ENCODE measurements at places on chromosomes 2 and 18. TPM values are rescaled to one million over a fixed set of nuclear protein-coding genes. Genes with fewer than 3 reads are reported as not detected.

DNA sequence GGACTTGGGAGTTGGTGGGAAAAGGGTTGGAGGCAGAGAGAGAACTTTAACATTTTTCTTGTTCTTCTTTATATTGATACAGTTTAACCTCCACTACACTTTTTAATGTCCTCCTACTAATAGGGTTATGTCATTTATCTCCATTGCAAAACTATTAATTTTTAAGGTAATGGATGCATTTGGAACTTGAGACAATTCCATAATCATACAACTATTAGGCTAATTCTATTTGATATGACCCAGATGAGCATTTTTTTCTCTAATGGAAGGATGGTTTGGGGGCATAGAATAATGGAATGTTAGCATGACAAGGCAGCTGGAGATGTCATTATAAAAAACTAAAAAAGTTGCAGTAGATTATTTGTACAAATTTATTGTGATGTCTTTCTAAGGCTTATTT is 239.2 kb upstream of the KCNJ3 start:
- DNase-seq: no peak

GRCh38 chr18:31185186-31185950 is 22.7 kb upstream of the DSC1 start:
- DNase-seq: no peak

DNA sequence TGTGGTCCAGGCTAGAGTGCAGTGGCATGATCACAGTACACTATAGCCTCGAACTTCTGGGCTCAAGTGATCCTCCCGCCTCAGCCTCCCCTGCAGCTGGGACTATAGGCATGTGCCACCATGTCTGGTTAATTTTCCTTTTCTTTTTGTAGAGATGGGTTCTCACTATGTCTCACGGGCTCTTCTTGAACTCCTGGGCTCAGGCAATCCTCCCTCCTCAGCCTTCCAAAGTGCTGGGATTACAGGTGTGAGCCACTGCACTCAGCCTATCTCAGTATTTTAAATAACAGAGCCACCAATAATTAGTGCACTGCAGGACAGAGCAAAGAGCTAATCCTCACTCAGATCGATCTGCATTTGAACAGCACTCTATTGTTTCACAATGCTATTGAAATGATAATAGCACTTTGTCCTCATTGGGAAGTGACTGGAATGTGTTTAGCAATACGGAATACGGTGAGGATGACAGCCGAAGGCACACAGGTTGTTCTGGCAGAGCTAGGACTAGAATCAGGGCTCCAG is 335.9 kb downstream of the DLGAP1 start:
- no peak for DNase-seq

DNA sequence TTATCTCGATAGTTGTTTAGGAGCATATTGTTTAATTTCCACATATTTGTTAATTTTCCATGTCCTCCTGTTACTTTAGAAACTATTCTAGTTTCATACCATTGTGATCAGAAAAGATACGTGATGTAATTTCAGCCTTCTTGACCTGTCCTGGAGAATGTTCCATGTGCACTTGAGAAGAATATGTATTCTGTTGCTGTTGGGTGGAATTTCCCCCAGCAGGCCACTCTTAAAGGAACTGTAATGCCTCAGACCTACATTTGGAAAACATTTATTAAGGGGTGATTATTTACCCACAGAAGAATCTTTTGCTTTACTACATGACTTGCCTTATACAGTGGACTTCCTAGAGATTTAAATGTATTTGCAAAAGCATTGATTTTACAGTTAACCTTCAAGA is 55.5 kb downstream of the LIMS1 start:
- no peak for DNase-seq

DNA sequence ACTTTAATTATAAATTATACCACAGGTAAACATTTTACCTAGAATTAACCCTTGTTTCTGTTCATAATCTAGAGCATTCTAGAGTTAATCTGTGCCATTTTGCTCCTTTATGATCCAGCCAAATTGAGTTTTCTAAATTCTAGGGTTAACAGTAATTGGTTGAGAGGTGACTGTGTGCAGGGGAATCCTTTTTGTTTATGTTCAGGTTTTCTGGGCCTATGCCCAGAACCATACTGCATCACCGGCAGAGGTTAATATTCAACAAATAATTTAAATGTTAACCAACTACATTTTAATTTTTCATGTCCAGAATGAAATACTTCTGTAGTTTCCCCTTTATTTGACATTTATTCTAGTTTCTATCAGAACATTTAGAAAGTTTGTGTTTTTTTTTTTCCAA is 32.3 kb downstream of the CARF start:
- no peak for DNase-seq

The GALNT13 gene
- total RNA-seq: not detected

The ANKRD30BL gene
- total RNA-seq: not detected

Data from CD4-positive, CD25-positive, alpha-beta regulatory T cell (primary cell).